ENCODE measurements at places on chromosomes 16 and 17.
A peak's percentile ranks its signal among the peaks of the same experiment; 100 is the strongest.

- peak; percentile 98 for DNase-seq
Observed at GRCh38 chr17:44556832-44557606, at the start of gene FZD2. Gene FZD2, plus strand, starts transcription at chr17:44557484. Its CDS starts 205 bp downstream, at chr17:44557689.

DNA sequence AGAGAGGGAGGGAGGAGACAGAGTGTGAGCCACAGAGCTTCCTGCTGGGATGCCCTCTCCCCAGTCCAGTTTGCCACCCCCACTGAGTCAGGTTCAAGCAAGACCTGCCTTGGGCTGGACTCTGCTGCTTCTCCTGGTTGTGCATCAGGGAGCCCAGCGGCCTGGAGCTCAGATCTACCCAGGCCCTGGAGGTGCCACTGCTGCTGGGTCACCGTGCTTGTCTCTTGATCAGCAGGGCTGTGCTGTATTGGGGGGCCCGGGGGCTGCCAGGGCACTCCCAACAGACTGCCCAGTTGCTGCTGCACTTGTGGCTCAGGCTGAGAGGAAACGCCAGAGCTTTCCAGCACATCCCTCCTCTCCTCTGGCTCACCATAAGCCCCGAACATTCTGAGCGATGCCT is 8.9 kb downstream of the TLE7 start:
- no peak for DNase-seq

DNA sequence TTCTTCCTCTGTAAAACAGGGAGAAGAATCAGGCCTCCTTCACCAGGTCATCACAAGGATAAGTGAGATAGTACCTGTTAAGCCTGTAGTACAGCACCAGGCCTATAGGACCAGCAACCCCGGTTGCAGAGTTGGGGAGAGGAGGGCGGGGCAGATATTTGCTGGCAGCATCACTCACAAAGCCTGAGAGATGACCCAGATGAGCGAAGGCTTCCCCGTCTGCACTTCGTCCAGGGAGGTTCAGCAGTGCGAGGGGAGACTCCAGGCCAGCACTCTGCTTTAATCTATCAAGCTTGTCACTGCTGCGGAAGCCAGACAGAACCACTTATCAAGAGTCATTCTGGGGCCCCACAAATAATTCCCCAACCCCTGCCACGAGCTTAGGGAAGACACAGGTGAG is 15.8 kb upstream of the RBBP6 start:
- no peak for DNase-seq

DNA sequence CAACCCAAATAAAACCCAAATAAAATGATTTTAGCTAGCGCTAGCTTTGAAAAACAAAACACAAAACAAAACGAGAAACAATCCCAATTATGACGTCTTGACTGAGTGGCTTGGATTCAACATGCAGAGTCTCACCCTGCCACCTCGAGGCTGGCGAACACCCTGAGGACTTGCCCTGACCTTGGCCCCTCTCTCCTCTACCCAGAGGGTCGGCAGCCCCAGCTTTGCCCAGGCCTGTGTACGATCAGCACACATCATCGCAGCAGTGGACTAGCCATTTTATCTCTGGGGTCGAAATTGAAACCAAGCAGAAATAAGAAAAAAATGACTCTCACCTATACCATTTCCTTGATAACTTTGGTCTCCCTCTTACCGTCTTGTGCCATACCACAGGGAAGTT is 4.9 kb downstream of the JMJD6 start:
- no peak for DNase-seq

DNA sequence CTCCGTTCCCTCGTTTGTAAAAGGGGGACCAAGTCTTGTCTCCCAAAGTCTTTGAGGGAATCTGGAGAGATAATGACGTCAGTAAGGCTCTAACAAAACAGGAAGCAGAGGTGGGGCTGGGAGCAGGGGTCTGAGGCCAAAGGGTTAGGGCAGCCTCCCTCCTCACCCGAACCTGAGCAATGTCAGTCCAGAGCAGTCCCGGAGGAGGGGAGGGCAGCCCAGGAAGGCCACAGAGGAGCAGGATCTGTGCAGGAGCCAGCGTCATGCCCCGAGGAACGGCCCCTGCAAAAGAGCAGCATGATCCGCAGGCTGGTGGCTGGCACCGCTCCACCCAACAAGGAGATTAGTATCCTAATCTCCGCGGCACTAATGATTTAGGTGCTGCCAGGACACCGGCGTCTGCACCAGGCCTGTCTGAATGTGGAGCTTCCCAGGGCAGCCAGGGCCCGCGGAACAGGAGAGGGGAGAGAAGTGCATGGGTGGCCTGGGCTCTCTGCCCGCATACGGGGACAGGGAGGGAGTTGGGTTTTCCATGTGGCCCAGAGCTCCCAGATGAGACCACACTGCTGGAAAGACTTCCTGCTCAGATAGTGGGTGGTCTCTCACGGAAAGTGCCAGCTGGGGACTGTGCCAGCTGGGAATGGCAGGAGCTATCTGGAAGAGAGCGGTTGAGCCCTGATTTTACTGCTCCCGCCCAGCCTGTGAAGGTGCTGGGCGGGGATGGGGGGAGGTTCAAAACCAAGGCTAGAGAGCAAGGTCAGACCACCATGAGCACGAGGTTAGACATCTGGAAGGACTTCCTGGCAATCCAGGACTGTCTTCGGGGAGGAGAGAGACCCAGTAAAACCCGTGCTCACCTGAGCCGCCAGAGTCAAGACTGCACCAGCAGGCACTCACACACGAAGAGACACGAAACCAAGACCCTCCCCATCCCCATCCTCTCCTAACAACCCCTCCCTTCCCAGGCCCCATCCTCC is 11.0 kb upstream of the KRT17 start:
- peak; percentile 48 for DNase-seq

GRCh38 chr17:49978501-49978900 is 9.5 kb downstream of the DLX4 start:
- no peak for DNase-seq

DNA sequence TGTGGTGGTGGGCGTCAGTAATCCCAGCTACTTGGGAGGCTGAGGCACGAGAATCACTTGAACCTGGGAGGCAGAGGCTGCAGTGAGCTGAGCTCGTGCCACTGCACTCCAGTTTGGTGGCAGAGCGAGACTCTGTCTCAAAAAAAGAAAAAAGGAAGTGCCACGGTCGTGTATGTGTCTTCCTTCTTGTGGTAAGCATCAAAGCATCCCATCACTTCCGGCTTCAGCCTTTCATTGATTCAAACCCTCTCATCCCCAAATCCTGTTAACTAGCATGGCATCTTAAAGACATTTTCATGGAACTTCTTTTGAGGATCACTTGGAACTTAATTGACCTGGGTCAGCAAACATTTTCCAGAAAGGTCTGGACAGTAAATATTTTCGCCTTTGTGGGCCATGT is 126.2 kb downstream of the CPPED1 start:
- DNase-seq, result no peak

DNA sequence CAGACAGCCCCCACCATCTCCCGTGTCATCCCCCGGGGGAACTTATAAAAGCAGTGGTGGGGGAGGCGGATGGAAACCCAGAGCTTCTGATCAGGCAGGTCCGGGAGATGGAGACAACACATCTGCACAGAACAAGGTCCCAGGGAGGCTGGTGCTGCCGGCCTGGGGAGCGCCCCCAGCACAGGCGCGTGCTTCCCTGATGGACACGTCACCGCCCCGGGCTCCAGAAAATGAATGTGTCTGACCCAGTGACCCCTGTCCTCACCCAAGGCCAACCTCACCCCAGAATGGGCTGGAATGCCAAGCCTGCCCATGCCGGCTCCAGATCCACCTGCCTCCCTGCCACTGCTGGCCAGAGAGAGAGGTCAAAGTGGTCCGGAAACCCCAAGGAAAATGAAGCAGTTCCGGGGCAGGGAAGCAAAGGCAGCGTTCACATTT is 12.5 kb downstream of the SLC7A5 start:
- DNase-seq, result no peak

DNA sequence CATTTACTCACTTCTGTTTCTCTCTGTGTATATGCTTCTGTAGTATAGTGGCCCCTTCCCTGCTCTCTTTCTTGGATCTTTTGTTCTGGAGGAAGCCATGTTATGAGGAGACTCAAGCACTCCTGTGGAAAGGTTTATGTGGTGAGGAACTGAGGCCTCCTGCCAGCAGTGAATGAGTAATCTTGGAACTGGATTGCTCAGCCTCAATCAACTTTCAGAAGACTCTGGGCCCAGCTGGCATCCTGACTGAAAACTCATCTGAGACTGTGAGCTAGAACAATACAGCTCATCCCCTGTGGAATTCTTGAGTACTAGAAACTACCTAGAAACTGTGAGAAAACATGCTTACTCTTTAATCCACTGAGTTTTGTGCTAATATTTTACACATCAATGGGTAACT is 133.1 kb upstream of the ZKSCAN2 start:
- no peak for DNase-seq

GRCh38 chr17:72411124-72411563 is 290.3 kb downstream of the SOX9 start:
- no peak for DNase-seq

GRCh38 chr16:83021045-83021444 is 394.3 kb downstream of the CDH13 start:
- no peak for DNase-seq

DNA sequence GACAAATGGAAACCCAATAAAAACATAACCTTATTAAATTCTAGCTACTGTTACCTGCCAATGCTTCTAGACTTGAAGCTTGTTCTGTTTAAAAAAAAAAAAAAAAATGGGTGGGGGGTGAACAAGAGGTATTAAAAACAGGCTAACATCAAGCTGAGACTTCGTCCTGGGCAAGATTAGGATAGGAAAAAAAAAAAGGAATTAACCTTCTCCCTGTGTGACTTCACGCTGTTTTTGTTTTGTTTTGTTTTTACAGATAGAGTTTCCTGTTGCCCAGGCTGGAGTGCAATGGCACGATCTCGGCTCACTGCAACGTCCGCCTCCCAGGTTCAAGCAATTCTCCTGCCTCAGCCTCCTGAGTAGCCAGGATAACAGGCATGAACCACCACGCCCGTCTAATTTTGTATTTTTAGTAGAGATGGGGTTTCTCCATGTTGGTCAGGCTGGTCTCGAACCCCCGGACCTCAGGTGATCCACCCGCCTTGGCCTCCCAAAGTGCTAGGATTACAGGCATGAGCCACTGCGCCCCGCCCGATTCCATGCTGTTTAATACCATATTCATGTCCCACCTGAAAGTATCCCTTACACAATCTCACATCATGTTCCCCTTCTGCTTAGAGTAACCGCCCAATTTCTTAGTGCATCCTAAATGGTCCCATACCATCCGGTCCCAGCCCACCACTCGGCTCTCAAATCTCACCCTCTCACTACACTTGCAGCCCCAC is 2.2 kb downstream of the USP31 start:
- DNase-seq, result no peak

DNA sequence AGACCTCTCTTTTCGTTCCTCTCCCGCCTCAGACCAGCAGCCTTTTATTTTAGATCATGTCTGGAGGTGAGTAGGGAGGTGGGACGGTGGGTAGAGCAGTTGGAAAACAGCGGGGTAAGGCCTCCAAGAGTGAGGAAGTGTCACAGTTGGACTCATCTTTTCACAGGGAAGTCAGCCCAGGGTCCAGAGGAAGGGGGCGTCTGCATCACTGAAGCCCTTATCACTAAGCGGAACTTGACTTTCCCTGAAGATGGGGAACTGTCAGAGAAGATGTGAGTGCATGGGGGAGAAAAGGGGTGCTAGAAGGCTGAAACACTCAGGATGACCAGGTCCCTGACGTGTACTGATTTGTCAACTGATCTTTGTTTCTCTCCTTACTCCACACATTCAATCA is 461 bp downstream of the LRRC46 start:
- no peak for DNase-seq

DNA sequence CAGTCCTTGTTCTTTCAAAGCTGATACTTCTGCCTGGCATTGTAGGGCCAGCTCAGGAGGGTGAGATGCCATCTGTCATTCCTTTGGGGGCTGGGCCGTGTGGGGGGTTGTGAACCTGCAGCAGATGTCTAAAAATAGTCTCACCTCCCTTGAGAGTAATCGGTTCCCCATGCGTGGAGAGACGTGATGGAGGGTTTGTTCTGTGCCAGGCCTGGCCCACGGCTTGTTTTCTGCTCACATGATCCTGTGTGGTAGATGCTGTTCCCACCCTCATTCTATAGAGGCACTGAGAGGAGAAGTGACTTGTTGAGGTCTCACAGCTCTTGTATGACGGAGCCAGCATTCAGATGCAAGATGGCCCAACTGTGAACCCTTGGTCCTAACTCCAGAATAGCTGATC is 4.6 kb downstream of the IRF8 start:
- DNase-seq, result no peak

GRCh38 chr16:4839942-4840341 is 7.1 kb downstream of the GLYR1 start:
- DNase-seq, result no peak

- DNase-seq, result no peak
Observed at GRCh38 chr16:79871906-79872305, 271.4 kb upstream of the MAF start.

GRCh38 chr16:16868727-16869126 is 489.8 kb downstream of the NPIPA7 start:
- no peak for DNase-seq

GRCh38 chr16:4511441-4512082 is 27.0 kb downstream of the CDIP1 start:
- DNase-seq, result peak; percentile 78

GRCh38 chr16:54431997-54432896 is 145.7 kb upstream of the IRX3 start:
- peak; percentile 64 for DNase-seq

DNA sequence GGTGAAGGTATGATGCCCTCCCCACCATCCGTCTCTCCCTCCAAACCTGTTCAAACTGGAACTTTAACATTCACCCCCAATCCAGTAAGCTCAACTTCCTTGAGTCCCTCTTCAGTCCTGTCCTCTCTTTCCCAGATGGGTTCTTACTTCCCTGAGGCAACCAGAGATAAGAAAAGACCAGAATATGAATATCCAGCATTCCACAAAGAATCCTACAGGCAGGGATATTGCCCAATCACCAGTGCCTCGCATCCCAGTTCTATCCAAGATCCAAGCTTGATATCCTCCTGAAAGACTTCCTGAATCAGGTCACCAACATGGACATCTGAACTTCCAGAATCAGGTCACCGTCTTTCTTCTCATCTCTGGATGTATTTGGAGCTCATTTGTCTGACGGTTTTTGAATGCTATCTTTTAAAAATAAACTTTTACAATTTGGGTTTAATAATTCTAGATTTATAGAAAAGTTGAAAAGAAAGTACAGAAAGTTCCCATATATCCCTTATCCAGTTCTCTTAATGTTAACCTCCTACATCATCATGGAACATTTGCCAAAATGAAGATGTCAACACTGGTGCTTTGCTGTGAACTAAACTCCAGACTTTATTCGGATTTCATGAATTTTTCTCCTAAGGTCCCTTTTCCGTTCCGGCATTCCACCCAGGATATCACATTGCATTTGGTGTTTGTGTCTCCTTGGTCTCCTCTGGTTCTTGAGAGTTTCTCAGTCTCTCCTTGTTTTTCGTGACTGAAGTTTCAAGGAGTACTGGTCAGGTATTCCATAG is 13.7 kb upstream of the COL1A1 start:
- DNase-seq, result no peak

- DNase-seq, result no peak
Observed at GRCh38 chr17:72434581-72434980, 313.8 kb downstream of the SOX9 start.

DNA sequence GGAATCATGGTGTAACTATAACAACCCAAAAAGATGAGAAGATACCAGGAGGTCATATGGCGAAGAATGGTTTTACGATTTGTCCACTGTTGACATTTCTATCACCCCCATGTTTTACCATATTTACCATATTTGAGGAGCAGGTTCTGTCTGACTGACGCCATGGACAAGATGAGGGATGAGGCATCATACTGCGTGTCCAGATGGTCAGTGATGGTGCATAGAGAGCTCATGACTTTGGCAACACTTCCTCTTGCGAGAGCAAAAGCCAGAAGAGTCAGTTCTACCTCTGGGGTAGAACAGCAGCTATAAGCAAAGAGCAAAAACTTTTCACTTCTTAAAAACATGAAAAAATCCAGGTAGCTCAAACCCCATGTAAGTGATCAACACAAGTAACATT is 38.3 kb downstream of the ZZEF1 start:
- no peak for DNase-seq

GRCh38 chr16:17936766-17937402 is 399.7 kb downstream of the NPIPA8 start:
- DNase-seq, result no peak
